Activated CD4-positive, CD25-positive, alpha-beta regulatory T cell (primary cell): ENCODE measurements at places on chromosomes 16 and 17.

- DNase-seq: no peak
Observed at GRCh38 chr17:81921996-81922565, 4.1 kb upstream of the SIRT7 start.

DNA sequence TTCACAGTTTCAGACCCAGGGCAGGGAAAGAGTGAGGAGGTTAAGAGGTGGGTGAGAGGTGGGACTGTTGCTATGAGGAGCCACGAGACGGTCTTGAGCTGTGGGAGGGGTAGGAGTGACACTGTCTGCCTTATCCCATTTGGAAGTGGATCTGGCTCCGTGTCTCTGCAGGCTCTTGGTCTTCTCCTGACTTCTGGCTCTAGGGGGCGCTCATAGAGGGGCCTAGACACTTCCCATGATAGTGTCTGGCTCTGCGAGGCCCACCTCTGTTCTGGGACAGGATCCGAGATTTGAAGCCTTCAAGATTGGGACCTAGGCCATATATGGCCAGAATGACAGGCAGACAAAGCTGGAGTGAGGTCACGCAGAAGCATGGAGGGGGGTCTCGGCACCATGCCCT lies 204.5 kb downstream of the GSG1L start:
- DNase-seq: no peak

- DNase-seq: no peak
Observed at GRCh38 chr17:77892469-77893143, 65.9 kb upstream of the TNRC6C start.

DNA sequence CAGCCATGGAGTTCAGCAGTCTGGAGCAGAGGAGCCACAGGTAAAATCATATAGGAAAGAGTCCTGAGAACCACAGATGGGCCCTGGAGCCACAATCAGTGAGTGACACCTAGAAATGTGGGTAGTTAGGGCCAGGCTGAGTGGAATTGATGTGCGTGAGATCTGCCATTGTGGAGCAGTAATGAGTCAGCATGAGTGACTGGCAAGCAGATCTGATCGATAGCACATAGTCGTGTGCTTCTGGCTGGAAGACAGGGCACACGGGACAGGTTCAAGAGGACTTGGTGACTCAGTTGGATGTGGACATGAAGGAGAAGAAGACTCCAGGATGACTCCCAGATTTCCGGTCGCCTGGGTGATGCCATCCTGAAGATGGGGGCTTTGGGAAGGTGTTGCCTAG lies 12.3 kb downstream of the ADORA2B start:
- DNase-seq: no peak

GRCh38 chr16:66135421-66135831 lies 231.1 kb upstream of the CDH5 start:
- DNase-seq: no peak

DNA sequence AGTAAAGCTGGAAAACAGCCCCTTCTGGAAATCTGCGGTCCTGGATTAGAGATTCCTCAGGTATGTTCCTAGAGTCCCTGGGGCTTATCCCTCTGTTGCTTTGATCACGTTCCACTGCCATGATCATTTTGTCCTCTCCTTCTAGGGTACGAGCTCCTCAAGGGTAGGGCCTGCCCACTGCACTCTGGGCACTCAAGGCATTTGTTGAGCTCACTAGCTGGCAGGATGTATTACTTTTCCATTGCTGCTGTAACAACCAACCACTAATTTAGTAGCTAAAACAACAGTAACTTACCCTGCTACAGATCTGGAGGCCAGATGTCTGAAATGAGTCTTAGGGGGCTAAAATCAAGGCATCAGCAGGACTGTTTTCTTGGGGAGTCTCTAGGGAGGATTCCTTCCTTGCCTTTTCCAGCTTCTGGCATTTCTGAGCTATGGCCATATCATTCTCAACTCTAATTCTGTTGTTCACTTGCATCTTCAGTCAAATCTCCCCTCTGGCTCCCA lies 65.7 kb downstream of the ARSG start:
- DNase-seq: no peak

GRCh38 chr16:75820672-75821071 lies 94.4 kb upstream of the CPHXL start:
- no peak for DNase-seq

- DNase-seq: no peak
Observed at GRCh38 chr16:89194340-89195311, 5.7 kb downstream of the SLC22A31 start.

DNA sequence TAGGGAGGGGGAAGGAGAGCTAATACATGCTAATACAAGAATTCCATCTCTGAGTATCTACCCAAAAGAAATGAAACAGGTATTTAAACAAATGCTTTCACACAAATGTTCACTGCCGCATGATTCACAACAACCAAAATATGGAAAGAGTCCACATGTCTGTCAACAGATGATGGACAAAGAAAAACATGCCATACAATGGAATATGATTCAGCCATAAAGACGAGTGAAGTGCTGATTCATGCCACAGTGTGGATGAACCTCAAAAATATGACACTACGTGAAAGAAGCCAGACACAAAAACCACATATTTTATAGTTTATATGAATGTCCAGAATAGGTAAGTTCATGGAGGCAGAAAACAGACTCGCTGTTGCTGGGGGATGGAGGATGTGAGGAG lies 321.4 kb downstream of the FOXL1 start:
- DNase-seq: no peak

DNA sequence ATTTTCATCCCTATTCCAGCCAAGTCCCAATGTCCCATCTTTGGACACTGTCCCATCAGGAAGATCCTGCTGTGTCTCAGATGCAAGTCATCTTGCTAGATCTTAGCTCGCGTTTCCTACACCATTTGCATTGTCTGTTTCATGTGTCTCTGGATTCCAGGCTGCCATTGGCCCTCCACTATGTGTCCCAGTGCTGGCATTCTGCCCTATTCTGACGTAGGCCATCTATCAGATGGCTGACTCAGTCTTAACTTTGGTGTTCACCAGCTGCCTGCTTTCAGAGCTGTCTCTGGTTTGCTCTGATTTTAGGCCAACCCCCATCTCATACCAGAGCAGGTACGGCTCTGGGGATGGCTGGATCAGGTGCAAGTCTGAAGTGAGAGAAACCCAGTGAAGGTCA lies 300.9 kb upstream of the ASIC2 start:
- DNase-seq: no peak
